ACHN (cell line): ENCODE measurements at places on chromosomes 13 and 19.

DNA sequence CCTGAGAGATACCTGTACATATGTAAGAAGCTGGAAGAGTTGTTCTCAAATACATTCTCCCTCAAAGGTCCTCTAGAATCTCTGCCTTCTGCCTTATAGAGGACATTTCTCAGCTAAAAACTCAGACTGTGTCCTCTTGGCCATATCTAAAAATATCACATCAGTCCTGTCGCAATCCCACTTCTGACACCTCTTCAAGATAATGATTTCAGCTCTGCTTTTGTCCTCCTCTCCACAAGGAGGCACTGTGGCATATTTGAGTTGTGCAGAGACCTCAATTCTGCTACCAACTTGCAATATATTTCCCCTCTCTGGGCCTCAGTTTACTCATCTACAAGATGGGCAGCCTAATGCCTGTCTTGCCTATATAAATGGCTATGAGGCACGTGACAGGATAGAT, 16.6 kb downstream of the ADAMTS10 start:
- no peak for DNase-seq

DNA sequence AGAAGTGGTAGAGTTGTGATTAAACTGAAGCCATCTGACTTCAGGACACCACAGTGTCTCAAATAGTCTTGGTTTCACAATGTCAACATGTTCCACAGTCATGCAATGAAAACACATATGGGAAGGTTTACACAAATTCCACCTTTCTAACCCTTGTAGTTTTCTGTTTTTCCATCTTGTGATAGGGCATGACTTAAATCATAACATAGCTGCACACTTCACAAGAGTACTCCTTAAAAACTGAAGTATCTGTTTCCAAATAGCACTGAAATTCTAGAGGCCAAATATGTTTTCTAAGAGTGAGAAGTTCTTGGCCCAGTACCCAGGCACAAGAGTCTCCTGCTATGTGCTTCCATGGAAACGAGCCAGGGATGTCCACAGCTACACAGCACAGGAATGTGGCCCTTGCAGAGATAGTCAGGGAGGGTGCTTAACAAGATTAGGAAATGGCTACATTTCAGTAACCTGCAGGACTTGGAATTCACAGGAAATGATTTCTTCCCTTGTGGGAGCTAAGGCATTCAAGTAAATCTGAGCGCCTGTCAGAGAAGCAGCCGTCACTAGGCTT, 269.1 kb downstream of the NDFIP2 start:
- peak; percentile 94 for DNase-seq

DNA sequence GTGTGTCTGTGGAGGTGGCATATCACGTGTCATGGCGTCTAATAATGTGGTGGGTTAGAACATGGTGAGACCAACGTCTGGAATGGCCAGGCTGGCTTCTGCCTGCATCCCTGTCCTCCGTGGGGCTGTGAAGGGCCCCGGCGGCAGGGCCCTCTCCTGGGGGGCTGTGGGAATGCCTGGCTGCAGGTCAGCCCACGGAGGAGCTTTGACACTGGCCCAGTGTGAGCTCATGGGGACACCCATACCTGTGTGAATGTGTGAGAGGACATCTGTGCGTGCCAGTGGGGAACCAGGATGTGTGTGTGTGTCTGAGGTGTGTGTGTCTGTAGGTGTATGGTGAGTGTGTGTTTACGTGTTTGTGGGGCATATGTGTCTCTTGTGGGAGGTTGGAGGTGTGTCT, 300.1 kb downstream of the TEX29 start:
- DNase-seq = no peak

- no peak for DNase-seq
Observed at GRCh38 chr13:37406031-37406430, 192.5 kb downstream of the POSTN start.

GRCh38 chr13:111296417-111296816, 24.0 kb upstream of the TEX29 start:
- no peak for DNase-seq

- DNase-seq = no peak
Observed at GRCh38 chr13:74061926-74062595, 72.1 kb downstream of the KLF12 start.

DNA sequence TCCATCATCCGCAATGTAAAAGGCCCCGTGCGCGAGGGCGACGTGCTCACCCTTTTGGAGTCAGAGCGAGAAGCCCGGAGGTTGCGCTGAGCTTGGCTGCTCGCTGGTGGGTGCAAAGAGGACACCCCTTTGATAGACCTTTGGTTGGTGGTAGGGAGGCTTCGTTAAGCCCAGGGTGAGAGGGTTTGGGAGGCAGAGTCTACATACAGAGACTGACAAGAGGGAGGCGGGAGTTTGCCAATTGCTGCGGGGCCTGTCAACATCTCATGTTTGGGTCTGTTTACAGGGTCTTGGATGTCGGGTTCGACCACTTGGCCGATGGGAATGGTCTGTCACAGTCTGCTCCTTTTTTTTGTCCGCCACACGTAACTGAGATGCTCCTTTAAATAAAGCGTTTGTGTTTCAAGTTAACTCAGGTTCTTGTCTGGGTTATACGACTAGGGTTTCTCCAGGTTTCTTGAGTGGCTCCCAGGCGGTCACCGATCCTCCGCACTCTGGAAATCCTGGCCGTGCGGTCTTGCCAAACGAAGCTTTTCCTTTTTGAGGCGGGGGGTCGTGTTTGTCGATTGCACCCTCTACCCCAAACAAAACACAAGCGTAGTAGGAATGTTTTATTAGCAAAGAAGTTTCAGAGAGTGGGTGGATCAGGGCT, 816 bp downstream of the RPS28 start:
- no peak for DNase-seq

DNA sequence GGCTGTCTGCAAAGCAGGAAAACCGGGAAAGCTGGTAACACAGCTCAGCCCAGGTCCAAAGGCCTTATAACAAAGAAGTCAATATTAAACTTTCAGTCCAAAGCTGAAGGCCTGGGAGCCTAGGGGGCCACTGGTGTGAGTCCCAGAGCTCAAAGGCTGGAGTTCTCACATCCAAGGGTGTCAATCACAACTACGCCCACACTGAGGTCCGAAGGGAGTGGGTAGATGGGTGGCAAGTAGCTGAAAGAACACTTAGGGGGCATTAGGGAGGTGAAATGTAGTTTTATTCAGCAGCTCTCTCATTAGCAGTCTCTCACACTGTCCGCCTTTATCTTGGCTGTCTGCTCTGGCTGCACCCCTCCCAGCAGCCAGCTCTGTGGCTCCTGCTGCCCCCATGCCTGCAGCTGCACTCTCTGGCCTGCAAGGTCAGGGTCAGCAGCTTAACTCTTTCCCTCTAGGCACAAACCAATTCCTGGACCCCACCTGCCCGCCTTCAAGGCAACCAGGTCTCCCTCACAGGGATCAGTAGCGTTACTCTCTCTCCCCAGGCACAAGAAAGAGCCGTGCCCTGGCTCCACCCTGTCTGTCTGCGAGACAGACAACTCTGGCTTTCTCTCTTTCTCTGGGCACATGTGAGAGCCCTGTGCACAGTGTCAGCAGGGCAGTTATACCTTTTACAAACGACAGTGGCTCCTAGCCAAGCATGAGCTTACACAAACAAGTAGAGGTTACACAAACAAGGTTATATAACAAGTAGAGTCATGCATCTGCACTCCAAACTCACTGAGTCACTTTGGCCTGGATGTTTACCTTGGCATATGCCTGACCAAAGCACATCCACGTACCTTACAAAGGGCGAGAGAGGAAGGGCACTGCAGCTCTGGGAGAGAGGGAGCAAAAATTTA, 249.4 kb upstream of the PCDH20 start:
- DNase-seq = no peak

DNA sequence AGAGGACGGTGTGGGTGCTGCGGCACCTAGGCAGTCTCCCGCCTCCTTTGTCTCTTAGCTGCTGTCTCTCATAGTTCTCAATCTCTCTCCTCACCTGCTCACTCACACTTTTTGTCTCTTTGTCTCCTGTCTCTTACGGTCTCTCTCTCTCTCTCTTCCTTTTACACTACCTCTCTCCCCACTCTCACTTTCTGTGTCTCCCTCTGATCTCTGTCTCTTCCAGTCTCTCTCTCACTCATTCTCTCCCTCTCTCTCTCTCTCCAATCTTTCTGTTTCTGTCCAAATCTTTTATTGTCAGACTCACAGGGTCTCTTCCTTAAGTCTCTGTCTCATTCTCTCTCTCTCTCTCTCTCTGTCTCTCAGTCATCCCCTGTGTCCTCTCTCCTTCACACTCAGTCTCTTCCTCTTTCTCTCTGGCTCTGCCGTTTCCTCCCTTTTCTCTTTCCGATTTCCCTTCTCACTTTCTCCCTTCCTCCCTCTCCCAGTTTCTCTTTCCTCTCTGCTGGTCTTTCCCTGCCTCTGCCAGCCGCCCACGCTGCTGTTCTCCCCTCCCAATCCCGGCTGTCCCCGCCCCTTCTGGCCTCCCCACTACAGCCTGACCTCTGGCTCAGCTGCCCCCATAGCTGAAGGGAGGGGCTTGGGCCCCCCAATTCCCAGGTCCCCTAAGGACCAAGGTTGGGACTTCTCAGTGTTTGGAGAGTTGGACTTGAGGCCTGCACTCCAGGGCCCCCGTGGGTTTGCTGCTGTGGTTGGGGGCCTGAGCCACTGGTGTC, at the start of gene PLEKHA4:
Gene PLEKHA4 (minus strand): TSS at position 504 of the 773 bp plus-strand sequence. CDS start 997 bp downstream, outside the sequence.
- DNase-seq = peak; percentile 50

- DNase-seq = peak; percentile 70
Observed at GRCh38 chr13:64471916-64472315, 2758.2 kb downstream of the PCDH9 start.

DNA sequence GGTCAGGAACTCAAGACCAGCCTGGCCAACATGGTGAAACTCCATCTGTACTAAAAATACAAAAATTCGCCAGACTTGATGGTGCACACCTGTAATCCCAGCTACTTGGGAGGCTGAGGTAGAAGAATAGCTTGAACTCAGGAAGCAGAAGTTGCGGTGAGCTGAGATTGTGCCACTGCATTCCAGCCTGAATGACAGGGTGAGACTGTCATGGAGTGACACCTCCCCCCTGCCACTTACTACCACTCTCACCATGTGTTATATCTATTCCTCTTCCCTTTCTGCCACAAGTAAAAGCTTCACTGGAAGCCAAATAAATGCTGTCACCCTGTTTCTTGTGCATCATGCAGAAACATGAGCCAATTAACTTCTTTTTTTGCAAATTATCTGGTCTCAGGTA, 10.6 kb upstream of the CEACAM4 start:
- DNase-seq = no peak

- DNase-seq = no peak
Observed at GRCh38 chr19:10815969-10816644, 19.9 kb downstream of the TMED1 start.

DNA sequence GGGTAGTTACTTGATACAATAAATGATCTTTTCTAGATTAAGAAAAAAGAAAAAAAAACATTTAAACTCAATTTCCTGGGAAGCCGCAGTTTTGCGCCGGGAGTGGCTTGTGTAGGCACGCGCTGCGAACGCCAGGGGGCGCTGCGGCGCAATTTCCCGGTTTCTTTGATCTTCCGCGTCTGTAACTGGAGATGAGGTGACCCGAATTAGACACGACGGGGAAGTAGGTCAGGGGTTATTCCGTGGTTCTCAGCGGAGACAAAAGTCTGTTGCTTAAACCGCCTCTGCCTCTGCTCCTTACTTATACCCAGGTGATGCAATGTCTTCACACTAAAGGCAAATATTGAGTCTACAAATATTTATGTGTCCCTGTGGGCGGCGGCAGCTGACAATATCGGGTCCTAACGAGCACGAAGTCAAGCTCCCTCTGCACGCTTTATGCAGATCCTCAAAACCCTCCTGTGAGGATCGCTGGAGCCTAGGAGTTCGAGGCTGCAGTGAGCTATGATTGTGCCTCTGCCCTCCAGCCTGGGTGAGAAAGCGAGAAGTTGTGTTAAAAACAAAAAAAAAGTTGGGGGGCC, 15.2 kb downstream of the STXBP2 start:
- peak; percentile 63 for DNase-seq

DNA sequence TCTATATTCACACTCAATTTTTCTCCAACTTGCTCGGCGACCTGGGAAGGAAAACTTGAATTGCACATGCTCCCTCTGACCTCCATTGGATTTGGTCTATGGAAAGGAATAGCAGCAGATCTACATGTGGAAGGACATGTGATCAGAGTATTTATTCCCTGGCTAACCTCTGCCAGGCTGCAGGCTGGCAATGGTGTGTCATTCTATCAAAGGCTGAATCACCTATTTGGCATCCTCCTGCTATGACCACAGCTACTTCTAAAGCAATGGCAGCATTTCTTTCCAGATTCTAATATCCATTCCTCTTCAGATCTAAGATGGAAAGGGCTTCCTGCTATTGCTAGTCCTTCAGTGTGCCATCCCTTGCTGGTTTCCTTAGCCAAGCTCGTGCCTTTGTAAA, 144.3 kb upstream of the FREM2 start:
- DNase-seq = peak; percentile 71

- peak; percentile 19 for DNase-seq
Observed at GRCh38 chr13:64446372-64446771, 2783.8 kb downstream of the PCDH9 start.

GRCh38 chr13:24709186-24709913, 29.1 kb downstream of the ATP12A start:
- DNase-seq = no peak

- DNase-seq = no peak
Observed at GRCh38 chr13:31747291-31747690, 8.0 kb downstream of the RXFP2 start.

GRCh38 chr19:21697698-21698097, 69.7 kb downstream of the ZNF100 start:
- DNase-seq = no peak

GRCh38 chr13:111846391-111847159, 220.4 kb upstream of the SOX1 start:
- DNase-seq = no peak

DNA sequence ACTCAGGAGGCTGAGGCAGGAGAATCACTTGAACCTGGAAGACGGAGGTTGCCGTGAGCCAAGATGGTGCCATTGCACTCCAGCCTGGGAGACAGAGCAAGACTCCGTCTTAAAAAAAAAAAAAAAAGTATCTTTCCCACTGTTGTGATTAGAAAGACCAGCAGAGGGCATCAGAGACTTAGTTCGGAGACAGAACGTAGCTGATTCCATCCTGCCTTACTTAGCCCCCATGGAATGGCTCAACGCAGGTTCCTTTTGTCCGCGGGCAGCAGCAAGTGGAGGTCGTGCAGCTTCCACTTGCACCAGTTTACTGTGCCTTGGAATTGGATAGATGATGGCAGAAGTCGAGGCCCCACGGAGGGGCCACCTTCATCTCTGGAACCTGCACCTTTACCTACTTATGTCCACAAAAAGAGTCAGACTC, 8.1 kb downstream of the TIMM29 start:
- peak; percentile 79 for DNase-seq

DNA sequence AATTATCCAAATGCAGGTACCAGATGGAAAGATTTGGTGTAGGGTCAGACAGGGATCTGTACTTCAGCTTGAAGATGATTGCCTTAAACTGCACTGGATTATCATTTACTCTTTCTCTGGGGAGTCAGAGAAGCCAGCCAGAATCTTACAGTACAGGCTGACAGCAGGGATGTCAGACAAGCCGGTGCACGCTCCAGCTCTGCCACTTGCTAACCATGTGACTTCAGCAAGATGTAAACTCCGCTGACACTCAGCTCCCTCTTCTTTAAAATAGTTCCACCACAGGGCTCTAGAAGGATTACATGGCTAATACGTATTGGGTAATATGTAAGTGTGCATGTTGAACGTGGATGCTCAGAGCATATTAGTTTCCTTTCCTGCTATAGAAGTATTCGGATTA, 251.4 kb upstream of the MAB21L1 start:
- DNase-seq = no peak
